Cortex of kidney (tissue), 1 donor: ENCODE measurements at places on chromosomes 11 and 22.

DNA sequence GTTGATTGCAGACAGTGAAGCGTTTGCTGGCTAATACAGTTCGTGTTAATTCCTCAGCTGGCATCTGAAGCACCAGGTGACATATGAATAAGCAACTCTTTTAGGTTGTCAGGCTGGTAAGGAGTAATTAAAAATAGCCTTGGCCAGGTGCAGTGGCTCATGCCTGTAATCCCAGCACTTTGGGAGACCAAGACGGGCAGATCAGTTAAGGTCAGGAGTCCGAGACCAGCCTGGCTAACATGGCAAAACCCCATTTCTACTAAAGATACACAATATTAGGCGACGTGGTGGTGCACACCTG lies 74.9 kb downstream of the CECR2 start:
- DNase-seq: no peak

- DNase-seq: no peak
Observed at GRCh38 chr22:46021577-46021976, 44.6 kb upstream of the WNT7B start.

DNA sequence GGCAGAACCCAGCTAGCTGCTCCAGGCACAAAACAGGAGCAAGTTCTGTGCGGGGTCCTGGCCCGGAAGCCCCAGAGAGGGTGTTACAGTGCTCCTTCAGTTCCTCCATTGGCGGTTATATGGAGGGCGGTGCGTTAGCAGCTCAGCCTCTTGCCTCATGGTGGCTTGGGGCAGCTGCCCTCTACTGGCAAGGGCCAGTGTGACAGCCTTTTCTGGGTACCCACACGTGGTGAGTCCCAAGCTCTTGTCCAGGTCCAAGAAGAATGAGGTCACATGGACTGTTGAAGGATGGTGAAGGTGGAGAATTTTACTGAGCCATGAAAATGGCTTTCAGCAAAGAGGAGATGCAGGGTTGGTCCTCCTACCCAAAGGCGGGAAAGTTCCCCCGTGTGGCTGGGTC lies 100.5 kb downstream of the WT1 start:
- no peak for DNase-seq

DNA sequence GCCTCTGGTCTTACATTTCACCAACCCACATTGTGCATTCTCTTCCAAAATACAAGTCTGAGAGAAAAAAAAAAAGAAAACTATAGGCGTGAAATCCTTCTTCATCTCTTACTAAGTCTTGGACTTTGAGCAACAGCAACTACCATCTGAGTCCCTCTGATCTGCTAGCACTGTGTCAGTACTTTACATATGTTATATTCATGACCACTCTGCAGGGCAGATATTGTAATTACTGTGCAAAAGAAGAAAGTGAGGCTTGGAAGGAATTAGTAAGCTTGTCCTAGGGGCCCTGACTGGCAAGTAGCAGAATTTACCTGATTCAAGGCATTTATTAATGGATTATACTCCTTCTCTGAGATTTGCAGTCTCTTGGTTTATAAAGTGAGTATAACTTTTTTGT lies 52.7 kb upstream of the EED start:
- no peak for DNase-seq

GRCh38 chr22:41862160-41862529 lies 29.2 kb downstream of the SREBF2 start:
- no peak for DNase-seq

GRCh38 chr11:122733318-122733717 lies 77.8 kb downstream of the UBASH3B start:
- no peak for DNase-seq
